ENCODE measurements at places on chromosomes 3 and 15.
A peak's percentile ranks its signal among the peaks of the same experiment; 100 is the strongest.

GRCh38 chr3:152910966-152911365 lies 76.0 kb downstream of the P2RY1 start:
- no peak for DNase-seq

GRCh38 chr3:135311699-135312098 lies 516.6 kb downstream of the EPHB1 start:
- DNase-seq, result no peak

- no peak for DNase-seq
These were observed 11.1 kb downstream of the IGF2BP2 start for GRCh38 chr3:185813691-185814215.

- DNase-seq, result no peak
These were observed 5.1 kb downstream of the HEMK1 start for GRCh38 chr3:50574444-50574831.

DNA sequence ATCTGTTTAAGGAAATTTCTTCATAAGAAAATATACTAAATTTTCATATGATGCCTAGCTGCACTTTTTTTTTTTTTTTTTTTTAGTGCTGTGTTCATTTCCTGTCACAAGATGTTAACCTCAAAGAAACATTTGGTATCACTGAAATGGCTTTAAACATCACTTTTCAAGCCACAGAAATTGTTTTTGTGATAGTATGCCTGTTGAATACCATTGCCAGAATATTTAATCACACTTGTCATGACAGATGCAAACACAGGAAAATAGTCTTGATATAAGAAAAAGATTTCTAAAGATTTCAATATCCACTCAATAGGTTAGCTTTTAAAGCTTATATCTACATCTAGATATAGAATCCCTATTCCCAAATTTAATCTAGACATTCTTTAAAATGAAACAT lies 608.5 kb upstream of the AGTR1 start:
- no peak for DNase-seq

- DNase-seq, result peak; percentile 99
These were observed at the start of gene BRPF1 for GRCh38 chr3:9731206-9732079. Gene BRPF1 (plus strand): TSS chr3:9731735. CDS start chr3:9734141, 2,406 bp downstream.

- no peak for DNase-seq
These were observed 642.3 kb downstream of the PLOD2 start for GRCh38 chr3:145518639-145519038.

- no peak for DNase-seq
These were observed 24.4 kb upstream of the CYP11A1 start for GRCh38 chr15:74391582-74392450.

- no peak for DNase-seq
These were observed 36.5 kb downstream of the ATOSA start for GRCh38 chr15:52642386-52643361.

DNA sequence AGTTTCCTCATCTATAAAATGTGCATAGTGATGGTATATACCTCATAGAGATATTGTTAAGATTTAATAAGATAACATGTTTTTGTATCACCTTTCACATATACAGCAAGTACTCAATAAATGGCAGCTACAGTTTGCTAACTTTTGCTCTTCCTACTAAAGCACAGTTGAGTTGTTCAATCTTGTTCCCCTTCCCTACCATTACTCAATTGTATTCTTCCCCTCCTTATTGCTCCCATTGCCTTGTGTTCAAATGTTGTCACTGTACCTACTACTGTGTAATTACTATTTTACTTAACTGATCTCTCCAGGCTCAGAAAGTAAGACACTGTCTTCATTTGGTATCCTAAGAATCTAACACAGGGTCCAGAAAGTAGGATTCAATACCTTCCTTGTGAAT lies 5.5 kb downstream of the CD47 start:
- no peak for DNase-seq

DNA sequence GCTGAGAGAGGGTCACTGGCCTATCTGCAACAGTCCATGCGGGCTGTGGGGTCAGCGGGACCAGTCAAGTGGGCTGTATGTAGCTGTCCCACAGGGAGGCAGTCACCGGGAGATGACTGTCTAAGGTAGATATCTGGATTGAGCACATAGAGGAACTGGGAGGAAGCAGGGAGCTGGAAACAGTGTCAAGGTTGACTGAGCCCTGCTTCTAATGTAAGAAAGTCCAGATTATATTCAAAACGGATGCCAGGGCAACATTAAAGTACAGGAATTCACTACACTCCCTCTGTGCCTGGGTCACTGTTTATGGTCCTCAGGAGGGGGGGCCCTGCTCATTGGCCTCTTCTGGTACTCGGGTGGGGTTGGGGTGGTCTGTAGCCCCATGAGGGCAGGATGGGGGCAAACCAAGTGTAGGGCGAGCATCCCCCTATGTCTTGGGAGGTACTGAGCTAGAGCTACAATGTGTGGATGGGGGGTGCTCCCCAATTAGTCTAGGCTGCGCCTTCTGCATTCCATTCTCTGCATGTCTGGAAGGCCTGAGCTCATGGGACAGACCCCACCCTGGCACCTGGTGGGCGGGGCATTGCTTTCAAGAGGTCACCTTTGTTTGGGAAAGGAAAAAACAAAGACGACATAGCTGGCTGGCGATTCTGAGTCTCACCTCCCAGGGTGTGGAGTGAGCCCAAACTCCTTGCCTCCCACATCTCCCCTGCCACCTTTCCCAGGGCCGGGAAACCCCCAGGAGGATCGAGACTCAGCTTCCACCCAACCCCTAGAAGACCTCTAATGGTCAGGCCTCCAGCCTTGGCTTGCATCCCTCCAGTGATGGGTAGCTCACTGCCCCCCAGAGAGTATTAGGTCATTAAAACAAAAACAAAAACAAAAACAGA lies 45.1 kb upstream of the C15orf39 start:
- DNase-seq, result no peak

GRCh38 chr3:132519914-132520313 lies 77.2 kb upstream of the ACKR4 start:
- no peak for DNase-seq

DNA sequence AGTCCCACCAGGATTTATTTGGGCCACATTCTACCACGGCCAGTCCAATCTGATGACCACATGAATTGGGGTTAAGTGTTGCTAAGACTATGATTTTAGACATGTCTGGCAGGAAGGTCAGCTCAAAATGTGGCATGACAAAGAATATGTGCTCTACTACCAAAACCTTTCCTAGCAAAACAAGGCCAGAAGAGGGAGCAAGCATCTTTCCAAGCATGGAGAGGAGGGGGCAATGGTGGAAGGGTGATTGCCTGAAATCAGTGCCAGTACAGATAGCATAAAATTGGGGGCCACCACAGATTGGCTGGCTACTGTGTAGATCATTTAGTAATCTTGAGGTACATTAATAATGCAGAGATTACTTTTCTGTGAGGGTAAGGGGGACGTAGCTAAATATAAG lies 43.2 kb downstream of the TMEM39A start:
- no peak for DNase-seq

GRCh38 chr15:47333734-47334133 lies 383.6 kb upstream of the SEMA6D start:
- DNase-seq, result no peak

DNA sequence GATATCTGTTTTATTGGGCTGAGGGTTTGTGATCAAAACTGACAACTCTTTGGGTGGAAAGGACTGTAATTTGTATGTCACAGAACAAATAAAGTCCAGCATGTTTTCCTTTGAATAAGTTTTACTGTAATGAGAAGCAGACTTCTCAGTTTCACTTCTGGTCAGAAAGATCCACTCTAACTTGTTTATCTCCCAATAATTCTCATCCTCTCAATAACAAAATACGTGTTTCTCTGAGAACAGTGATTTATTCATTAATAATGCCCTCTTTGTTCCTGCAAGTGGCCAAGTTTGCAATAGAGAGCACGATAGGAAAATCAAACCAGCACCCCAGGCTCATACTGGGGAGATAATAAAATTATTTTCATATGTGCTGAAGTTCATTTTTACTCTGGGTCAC lies 190.6 kb downstream of the CNTN3 start:
- no peak for DNase-seq

DNA sequence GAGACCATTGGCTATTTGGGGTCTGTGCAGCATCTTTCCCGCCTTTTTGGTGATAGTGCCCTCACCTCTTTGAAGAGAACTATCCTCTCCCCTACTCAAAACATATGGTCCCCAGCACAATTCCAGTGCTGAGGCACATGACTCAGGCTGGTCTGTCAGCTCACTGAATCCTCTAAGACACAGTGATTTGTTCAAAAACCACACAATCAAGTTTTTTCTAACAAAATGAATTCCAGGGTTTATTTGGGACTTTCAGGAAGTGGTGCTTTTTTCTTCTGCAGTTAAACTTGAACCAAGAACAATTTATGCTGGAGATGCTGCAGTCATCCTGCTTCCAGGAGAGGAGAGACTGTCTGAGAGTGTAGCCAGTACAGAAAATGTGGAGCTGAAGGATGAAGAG lies 142.5 kb upstream of the LMCD1 start:
- no peak for DNase-seq
